ENCODE measurements at places on chromosomes 2 and 18.

GRCh38 chr18:6543330-6543908 is 128.7 kb upstream of the L3MBTL4 start:
- no peak for DNase-seq

DNA sequence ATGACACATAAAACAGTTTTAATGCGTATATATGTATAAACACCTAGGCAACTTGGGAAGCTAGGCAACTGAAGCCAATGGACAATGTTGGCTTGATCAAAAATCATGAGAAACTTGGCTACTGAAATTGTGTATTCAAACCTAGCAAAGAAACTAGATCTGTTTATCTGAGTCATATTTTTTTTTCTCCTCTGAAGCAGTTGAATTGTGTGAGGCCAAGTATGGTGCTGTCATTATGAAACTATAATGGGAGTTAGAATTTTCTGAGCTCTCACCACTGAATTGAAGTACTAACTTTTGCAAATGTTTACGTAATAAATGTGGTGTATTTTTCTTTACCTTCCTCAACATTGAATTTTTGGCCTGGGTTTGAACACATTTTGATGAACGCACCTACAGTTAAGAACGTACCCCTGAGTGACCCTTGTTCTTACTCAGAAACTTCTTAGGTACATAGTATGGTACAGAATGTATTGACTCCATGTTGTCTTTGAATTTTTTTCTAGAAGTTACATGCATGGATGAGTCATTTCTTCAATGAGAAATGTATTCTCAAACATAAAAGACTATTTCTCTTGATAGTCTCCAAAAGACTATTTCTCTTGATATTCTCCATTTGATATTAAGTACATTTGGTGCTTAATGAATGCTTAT is 23.8 kb downstream of the CD28 start:
- no peak for DNase-seq

- DNase-seq: no peak
Measured at GRCh38 chr18:34965108-34965507, 76.1 kb upstream of the MAPRE2 start.

- DNase-seq: no peak
Measured at GRCh38 chr2:26735883-26736588, 28.0 kb upstream of the SLC35F6 start.

- no peak for DNase-seq
Measured at GRCh38 chr18:55500316-55501086, 87.5 kb downstream of the TCF4 start.

GRCh38 chr2:132884705-132885104 is 214.7 kb upstream of the LYPD1 start:
- no peak for DNase-seq

DNA sequence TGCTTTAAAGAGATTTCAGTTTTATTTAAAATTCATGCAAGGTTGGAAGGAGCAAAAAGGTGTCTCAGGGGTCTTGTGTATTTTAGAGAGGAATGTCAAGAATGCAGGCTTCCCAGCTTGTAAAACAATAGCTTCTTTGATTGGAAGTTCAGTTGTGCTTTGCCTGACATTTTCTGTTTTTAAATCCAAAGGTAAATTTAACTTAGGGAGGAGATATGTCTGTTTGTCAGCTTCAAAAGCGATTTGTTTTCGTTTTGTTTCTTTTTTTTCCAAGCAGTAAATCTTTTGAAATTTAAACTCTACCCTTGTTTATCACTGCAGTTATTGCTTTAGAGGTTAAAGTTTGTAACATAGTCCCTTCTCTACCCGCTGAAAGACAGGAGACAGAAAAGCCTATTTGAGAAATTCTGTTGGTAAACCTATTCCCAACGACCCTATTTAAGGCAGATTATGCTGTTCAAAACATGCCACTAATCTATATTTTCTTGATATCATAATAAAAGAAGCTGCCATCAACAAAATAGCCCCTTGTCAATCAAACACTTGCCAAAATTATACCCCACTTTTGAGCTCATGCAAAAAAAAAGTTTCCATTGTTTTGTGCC is 639.6 kb downstream of the IRS1 start:
- no peak for DNase-seq

GRCh38 chr2:71156573-71156972 is 26.1 kb downstream of the MPHOSPH10 start:
- no peak for DNase-seq

- DNase-seq: no peak
Measured at GRCh38 chr18:49015886-49016647, 65.3 kb upstream of the SMAD7 start.

DNA sequence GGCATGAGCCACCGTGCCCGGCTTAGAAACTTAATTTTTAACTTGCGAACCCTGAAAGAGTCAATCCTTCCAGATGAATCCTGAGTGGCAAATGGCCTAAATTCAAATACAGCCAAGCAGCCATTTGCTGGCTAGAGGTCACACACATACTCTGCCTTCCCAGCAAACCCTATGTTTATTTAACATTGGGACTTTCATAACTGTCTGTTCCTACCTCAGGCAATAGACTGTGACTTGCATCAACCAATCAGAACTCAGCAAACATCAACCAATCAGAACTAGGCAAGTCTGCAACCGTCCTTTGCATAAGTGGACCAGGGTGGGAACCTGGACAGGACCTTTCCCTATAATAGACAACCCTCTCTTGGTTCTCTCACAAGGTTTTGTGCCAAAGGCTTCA is 127.5 kb downstream of the DTNB start:
- DNase-seq: no peak

GRCh38 chr2:111662771-111663470 is 221.1 kb downstream of the ANAPC1 start:
- DNase-seq: no peak

- DNase-seq: no peak
Measured at GRCh38 chr2:212337036-212337435, 201.6 kb downstream of the ERBB4 start.

DNA sequence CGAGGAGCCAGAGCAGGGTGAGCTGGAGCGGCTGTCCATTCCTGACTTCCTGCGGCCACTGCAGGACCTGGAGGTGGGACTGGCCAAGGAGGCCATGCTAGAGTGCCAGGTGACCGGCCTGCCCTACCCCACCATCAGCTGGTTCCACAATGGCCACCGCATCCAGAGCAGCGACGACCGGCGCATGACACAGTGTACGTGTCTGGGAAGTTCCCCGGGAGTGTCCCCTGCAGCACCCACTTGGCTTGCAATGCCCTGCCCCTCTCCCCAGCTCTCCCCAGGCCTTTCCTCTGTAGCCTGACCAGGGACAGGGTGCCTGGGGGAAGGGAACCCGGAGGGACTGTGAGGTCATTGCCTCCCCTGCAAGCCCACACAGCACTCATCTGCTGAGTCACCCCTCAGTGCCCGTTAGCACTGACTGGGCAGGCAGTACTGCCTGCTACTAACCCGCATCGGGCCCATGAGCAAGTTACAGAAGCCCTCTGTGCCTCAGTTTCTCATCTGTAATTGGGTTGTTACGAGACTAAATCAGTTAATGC is 29.4 kb upstream of the GMPPA start:
- no peak for DNase-seq

DNA sequence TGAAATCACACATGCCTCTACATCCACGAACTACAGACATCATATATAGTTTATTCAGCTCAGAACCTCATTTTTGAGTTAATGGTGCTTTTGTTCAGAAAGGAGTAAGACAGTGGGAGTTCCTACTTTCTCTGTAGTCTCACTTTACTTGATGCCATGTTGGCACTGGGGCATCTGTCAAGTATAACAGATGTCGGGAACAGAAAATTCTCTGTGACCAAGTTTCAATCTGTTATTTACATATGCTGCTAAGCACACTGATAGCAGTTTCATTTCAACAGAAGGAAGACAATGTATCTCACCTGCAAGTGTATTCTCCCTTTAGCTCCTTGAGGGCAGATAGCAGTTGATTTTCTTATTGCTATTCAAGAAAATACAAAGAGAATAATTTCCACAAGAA is 774.1 kb downstream of the METTL4 start:
- DNase-seq: no peak

DNA sequence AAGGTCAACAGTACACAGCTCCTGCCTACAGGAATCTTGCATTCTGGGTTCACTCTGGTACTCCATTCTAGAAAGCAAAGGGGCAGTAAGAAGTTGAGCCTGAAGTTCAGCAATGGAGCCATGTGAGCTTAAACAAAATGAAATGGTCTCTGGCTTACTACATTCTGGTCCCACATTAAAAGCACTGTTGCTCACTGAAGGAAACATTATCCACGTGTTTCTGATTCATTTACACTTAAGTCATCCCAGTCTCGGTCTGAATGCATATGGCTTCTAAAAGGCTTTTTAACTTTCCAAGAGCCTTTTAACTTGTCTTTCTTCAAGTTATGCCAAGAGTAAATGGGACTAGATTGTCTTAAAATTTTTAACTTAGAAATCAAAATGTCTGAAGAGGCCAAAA is 177.8 kb downstream of the LNPK start:
- DNase-seq: no peak

DNA sequence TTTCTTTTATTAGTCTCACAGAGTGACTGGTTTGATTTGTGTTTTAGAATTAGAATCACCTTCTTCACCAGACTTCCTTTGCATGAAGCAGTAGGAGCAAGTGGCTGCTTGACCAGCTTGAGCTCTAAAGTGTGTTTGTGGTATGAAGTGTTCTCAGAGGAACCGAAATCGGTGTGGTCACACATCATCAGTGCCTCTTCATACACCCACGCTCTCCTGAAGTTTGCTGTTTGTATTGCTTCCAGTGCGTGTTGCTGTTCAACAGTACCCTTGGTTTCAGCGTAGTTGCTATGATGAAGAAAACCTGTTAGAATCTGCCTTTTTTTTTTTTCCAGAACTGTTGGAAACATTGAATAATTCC is 77.9 kb downstream of the LIMS1 start:
- no peak for DNase-seq

DNA sequence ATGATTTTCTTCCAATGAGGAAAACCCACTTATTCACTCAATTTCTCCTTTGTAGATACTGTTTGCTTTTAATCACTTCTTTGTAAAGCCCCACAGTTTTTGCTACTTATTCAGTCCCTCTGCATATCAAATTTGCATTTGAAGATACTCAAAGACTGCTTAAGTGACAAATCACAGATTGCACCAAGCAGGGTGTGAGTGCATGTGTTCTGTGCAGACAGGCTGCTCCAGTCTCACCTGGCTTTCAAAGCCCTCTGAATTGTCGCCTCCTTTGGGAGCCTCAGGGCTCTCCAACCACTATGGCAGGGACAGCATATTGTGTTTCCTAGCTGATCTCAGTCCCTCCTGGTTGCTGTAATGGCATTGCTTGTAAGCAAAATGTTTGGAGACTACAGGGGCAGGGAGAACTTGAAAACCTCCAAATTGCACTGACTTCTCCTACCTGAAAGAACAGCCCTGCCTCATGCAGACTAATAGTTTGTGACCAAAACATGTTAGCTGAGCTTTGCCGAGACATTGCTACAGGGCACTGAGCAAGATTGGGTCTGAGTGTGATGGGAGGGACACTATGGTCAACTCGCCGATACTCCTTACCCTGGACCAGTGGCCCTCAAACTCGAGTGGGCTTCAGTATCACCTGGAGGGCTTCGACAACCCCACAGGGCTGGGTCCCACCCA is 96.8 kb downstream of the POLE4 start:
- no peak for DNase-seq

GRCh38 chr2:118112771-118113334 is 24.6 kb downstream of the INSIG2 start:
- no peak for DNase-seq

- DNase-seq: no peak
Measured at GRCh38 chr2:204265681-204266181, 279.5 kb upstream of the PARD3B start.

- DNase-seq: no peak
Measured at GRCh38 chr18:57542812-57543427, 43.6 kb downstream of the FECH start.

DNA sequence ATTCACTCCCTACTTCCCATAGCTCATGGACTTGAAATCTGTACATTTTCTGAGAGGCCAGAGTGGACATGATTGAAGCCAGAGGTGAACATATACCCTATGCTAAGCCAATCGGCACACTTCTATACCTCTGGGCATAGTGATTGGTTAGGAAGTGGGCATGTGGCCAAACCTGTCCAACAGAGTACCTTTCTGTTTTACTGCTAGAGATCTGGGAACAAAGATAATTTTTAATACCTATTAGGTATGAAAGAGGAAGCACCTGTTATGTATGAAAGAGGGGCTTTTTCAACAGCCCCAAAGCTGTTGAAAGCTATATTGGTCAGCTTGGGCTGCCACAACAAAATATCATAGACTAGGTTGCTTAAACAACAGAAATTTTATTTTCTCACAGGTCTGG is 27.7 kb downstream of the METTL8 start:
- no peak for DNase-seq

- no peak for DNase-seq
Measured at GRCh38 chr2:136284226-136285119, 166.5 kb upstream of the CXCR4 start.

GRCh38 chr2:220847589-220847988 is 724.5 kb downstream of the EPHA4 start:
- no peak for DNase-seq

DNA sequence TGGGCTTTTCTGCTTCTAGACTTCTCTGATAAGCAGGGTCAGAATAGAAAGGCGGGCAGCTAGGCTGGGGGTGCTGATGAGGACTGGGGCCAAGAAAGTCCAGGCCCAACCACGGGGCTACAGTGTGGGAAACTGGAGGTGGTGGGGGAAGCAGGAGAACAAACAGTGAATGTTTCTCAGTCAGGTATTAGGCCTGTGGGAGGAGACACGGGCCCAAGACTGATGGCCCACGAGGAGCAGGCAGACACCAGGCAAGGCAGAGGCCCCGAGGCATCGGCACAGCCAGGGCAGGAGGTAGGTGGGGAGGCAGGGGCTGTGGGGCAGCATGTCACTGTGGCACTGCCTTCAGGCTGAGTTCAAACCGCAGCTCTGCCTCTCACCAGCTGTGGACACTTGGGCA is 40.7 kb downstream of the KCNIP3 start:
- DNase-seq: no peak

DNA sequence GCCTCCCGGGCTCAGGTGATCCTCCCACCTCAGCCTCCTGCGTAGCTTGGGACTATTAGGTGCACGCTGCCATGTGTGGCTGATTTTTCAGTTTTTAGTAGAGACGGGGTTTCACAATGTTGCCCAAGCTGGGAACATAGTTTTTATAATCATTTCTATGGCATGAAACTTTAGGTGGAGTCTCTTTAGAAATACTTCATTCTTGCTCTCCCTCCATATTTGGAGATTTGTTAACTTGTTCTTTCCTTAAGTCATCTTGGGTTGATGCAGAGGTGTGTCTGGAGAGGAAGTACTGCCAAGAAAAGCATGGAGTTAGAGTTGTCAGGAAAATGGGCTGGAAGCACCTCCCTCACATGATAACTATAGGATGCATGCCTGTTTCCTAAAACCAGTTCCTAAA is 17.4 kb downstream of the ZNF532 start:
- no peak for DNase-seq
